Testis (tissue), 5 donors: ENCODE measurements at places on chromosomes 7 and 10. TPM values are rescaled to one million over a fixed set of nuclear protein-coding genes. Genes with fewer than 3 reads are reported as not detected.

Gene CASD1
- 20.5 TPM for polyA plus RNA-seq

Gene NPSR1
- 0.54 TPM for polyA plus RNA-seq

DNA sequence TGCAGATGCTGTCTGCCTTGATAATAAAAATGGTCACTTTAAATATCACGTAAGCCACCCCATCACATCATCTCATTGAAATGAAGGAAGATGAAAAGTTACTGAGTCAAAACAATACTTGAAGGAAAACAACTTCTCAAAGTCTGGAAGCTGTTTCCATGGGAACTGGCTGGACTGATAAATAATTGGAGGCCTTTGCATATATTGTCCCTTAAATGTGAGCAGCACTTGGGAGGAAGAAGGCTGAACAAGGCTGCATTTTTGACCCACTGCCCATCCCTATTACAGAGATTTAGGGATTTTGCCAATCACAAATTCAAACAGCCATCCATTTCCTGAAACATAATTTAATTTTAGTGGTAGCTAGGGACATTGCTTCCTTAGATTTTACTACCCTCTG, 18.2 kb upstream of the MAGI2 start:
- no peak for DNase-seq

Gene ICA1
- 90.3 TPM for polyA plus RNA-seq

GRCh38 chr7:74083117-74083876, at the start of gene LIMK1:
Gene LIMK1 (plus strand): TSS chr7:74083804. CDS start chr7:74083991, 187 bp downstream.
- DNase-seq = peak; percentile 83

Gene INHBA
- polyA plus RNA-seq = 2.5 TPM

Gene CAMK2B
- 4.0 TPM for polyA plus RNA-seq

DNA sequence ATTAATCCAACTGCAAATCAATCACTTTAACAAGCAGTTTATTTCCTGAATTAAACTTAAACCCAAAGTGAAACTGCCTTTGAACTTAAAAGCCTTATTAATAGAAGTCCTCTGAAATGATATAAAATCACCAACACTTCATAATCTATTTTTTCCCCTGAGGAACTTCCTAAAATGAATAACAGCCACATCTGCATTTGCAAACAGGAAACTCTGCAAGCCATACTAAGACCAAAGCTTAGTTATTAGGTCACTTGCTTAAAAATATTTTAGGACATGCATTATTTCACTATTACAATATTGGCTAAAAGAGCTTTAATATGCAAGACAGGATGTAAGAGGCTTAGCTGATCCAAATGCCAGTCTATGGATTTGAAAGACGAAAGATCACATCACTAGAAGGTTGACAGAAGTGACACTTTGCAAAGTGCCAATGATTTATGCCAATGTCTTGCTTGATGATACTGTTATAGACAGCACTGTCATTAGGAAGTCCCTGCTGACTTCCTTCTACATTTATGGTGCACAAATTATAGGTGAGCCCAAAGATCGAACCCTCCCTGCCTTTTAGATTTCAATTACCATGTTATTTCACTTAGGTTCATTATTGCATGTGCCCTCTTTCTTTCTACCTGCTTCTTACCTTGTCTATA, 99.9 kb upstream of the SKAP2 start:
- DNase-seq = no peak

Gene SEC24C
- polyA plus RNA-seq = 92.4 TPM

GRCh38 chr7:42743077-42743858, 168.6 kb downstream of the C7orf25 start:
- DNase-seq = no peak

GRCh38 chr7:31679574-31680305, 7.3 kb upstream of the PPP1R17 start:
- no peak for DNase-seq

- DNase-seq = no peak
Observed at GRCh38 chr10:34477249-34477648, 337.8 kb downstream of the PARD3 start.

DNA sequence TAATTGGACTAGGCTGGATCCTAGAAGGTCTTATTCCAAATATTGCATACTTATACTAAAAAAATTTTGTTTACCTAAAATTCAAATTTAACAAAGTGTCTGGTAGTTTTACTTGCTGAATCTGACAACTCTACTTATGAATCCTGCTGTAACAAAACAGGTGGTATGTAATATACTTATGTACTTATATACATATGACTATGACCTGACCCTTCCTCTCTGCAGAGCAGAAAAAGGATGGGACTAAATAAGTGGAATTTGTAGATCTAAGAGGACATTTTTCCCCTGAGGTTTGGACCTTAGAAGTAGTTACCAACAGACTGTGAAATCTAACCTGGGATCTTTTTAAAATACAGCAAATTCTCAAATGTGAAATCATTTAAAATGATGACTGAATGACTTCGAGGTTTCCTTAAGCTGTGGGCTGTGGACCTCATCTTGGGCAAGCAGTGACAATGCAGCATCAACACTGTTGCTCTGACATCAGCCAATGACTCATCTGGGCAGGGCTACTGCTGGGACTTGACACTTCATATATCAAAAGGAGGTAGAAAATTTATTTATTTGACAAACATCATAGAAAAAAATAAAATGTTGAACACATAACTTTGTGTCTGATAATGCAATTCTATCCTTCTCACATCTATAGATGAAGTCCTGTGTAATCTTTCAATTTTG, 73.6 kb downstream of the RELN start:
- DNase-seq = no peak

GRCh38 chr10:74381291-74381853, 230.4 kb downstream of the ADK start:
- no peak for DNase-seq

GRCh38 chr10:92969151-92969550, 91.4 kb upstream of the CYP26C1 start:
- DNase-seq = no peak

DNA sequence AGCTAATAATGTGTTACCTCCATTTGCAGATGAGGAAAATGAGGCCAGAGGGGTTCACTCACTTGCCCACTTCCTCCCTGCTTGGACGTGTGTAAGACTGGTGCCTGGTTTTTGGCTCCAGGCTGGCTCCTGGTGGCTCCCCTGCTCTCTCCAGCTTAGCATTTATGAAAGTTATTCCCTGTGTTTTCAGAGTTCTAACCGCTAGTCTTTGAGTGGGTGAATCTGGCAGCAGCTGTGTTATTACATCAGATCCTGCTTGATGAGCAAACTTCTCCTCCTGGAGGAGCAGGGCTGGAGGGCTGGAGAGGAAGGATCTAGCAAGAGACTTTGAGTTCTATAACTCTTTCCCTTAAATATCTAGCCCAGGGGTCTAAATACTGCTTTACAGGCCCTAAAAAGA, 80.9 kb upstream of the AGBL3 start:
- no peak for DNase-seq

- peak; percentile 53 for DNase-seq
Observed at GRCh38 chr10:33772370-33773252, 438.1 kb upstream of the NRP1 start.

Gene WEE2
- polyA plus RNA-seq = 0.20 TPM

- DNase-seq = no peak
Observed at GRCh38 chr10:20709708-20710107, 187.4 kb downstream of the NEBL start.

Gene DLX5
- 1.3 TPM for polyA plus RNA-seq

GRCh38 chr7:78151229-78151628, 352.7 kb downstream of the PHTF2 start:
- no peak for DNase-seq

Gene FAM200A
- 11.4 TPM for polyA plus RNA-seq

Gene RAB11FIP2
- 12.8 TPM for polyA plus RNA-seq

Gene ADAM22
- 2.9 TPM for polyA plus RNA-seq

GRCh38 chr10:104220522-104220921, 11.6 kb downstream of the CFAP43 start:
- DNase-seq = no peak

Gene TMEM213
- polyA plus RNA-seq = 0.09 TPM

Gene VSIR
- 54.4 TPM for polyA plus RNA-seq

DNA sequence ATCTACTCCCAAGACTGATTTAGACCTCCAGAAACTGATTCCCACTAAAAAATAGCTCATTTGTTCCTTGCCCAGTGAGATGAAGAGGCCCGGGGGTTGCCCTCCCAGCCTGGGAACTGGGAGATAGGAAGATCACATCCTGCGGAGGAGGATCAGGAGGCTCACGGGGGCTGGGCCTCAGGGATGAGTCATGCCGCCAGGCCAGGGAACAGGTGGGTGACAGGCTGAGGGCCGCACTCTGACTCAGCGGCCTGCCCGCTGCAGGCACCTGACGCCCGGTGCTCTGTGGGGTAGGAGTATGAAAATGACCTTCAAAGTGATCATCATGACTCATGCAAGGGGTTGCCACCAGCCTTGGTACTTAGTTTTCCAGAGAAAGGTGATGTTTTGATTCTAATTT, 104.5 kb upstream of the ZPBP start:
- peak; percentile 43 for DNase-seq

GRCh38 chr10:74530981-74531380, 295.4 kb upstream of the KAT6B start:
- no peak for DNase-seq

Gene MET
- 3.9 TPM for polyA plus RNA-seq

Gene SSC4D
- polyA plus RNA-seq = 2.8 TPM

GRCh38 chr10:1205450-1206030, 149.4 kb downstream of the WDR37 start:
- no peak for DNase-seq

DNA sequence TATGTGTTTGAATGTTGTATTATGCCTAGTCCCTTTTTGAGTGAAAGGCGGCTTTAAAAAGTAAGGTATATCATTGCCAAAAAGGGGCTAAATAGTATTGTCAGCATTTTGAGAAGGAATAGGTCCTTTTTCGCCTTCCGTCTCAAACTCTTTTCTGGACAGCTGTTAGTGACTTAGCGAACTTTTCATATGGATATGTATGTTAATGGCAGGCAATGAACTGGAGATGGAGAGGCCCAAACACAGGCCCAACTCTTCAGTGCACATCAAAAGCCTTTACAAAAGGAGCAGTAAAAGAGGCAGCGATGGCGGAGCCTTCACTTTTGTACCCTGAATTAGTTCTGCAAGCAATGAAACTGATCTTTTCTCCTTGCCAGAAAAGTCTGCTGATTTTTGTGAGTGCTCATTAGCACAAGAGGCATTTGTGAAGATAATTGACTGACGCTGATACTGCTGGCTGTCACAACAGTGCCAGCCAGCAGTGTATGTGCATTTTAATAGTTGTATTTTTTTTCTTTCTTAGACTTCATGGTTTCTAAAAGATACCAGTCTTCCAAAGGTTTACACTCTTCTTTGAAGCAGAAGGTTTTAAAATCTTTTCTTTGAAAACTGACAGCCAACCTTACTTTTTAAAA, 243.7 kb upstream of the SP8 start:
- DNase-seq = no peak

DNA sequence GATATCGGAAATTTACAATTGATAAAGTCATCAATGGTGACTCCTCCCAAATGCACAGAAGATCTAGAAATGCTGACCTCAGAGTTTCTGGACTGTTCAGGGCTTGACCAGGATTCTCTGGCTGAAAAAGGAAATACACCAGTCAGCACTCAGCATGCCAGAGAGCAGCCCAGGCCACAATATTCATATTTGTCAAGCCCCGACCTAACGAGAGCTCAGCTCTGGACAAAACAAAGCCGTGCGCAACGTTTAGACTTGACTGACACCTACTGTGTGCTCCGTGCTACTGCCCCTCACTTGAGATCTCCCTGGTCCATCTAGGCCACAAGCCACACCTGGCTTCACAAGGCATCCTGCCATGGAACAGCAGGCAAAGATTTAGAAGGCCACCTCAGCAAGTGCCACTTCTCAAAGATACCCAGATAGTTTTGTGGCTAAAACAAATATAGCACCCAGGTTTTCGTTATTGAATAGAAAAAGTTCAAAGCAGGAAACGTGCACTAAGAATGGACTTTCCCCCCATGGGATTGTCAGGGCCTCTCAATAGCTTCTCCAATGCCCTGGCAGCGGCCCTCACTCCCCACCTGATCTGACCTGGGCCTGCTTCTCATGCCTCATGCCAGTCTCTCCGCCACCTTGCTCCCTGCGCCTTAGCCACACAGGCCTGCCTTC, 218.3 kb downstream of the FAM107B start:
- no peak for DNase-seq

Gene HECW1
- 14.5 TPM for polyA plus RNA-seq

Gene GDF10
- polyA plus RNA-seq = 17.7 TPM

Gene ARHGEF35
- 3.0 TPM for polyA plus RNA-seq

Gene VKORC1L1
- 22.0 TPM for polyA plus RNA-seq

Gene PTPN20
- polyA plus RNA-seq = 23.1 TPM

- no peak for DNase-seq
Observed at GRCh38 chr7:106220307-106220706, 64.5 kb downstream of the NAMPT start.

GRCh38 chr7:74452748-74453321, 871 bp upstream of the GTF2IRD1 start:
- peak; percentile 73 for DNase-seq

Gene FRMPD2
- polyA plus RNA-seq = 18.7 TPM

Gene COL17A1
- polyA plus RNA-seq = 17.1 TPM

Gene VWDE
- polyA plus RNA-seq = 0.45 TPM

- no peak for DNase-seq
Observed at GRCh38 chr7:108598153-108598552, 28.5 kb downstream of the DNAJB9 start.

DNA sequence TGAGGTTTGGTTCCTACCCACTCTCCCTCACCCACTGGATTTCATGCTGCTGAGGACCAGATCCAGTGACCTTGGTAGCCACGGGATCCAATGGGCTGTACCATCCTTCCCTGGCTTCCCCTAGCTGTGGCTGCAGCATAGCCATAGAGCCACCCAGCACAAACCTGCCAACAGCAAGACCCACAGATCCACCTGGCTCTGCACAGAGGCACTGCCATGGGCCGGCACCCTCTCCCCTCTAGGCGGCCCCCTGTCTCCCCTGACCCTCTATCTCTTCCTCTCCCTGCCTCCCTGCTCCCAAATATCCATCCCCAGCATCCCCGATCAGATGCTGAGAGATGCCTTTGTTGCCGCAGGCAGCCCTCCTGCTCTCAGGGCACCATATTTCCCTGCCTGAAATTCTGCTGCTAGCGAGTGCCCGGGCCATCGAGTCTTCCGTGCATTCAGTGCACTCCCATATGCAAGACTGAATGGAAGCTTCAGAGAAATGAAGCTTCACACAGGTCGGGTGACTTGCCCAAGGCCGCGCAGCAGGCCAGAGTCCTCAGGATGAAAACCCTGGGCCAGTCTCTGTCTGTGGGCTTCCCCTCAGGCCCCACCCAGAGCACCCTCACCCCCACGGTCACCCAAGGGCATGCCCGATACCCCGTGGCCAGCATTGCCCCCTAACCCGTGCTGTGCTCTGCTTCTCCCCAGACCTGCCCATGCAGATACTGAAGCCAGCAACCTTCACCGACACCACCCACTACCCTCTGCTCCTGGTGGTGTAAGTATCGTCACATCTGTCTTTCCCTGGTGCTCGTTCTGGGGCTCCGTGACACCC, 130.8 kb downstream of the PAXIP1 start:
- DNase-seq = no peak

DNA sequence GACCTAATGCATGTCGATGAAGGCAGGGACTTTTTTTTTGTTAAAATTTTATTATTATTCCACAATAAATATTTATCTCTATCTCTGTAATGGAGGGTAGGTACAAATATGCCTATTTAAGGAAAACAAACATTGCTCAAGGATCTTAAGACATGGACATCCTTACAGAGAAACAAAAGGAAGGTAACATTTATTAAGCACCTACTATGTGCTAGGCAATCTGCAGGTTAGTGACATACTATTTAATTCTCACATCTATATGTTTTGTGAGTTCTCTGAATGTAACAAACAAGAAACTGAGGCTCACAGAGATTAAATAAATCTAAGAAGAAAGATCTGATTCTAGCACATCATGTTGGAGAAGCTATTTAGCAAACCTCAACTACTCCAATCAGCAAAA, 32.1 kb downstream of the LMOD2 start:
- DNase-seq = no peak

Gene CNNM1
- polyA plus RNA-seq = 29.0 TPM
